Activated naive CD4-positive, alpha-beta T cell (primary cell): ENCODE measurements at places on chromosomes 5 and 9.

DNA sequence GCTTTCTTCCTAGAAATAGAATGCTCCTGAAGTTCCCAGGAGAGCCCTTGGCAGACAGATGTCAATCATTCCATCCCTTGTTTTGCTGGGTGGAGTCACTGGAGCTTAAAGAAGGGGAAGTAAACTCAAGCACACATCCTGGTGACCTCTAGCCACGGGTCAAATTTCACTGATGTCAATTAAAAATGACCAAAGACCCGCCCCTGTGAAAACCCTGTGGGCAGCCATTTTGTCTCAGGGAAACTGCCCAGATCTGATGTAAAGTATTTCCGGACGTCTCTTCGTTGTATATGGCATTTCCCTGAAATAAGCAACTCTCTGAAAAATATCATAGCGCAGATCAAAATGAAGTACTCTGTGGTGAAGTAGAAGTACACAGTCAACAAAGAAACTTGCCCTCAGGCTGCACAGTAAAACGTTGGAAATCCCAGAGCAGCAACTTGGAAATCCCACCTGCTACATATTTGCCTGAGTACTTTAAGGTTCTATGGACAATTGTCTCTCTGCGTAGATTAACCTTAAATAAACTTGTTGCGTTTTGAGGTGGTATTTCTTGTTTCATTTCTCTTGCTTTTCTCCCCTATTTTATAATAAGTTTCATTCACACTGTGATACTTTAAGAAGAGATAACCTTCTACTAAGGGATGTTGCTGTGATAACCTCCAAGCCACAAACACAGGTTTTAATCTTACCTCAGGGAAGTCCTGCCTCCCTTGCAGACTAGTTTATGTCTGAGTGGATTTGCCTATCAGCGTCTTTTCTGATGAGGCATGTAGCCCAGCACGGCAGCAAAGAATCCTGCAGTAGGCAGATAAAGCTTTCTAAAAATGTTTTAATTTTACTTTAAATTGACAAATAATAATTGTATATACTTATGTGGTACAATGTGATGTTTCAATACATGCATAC is 60.9 kb upstream of the PIP5K1B start:
- DNase-seq: no peak

DNA sequence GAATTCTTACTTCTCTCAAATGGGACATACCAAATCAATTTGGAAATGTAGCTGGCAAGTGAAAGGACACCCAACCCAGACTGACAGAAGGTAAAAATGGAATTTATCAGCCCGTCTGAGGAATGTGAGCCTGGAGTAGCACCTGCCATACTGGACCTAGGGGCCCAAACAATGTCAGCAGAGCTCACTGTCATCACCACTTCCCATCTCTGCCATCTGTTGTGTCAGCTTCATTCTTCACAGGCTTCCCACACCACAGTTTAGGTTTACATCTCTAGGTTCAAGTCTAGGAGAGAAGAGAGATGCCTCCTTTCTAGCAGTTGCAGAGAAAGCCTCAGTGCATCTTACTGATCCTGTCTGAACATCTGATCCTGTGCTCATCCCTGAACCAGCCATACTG is 222.4 kb downstream of the DOCK8 start:
- no peak for DNase-seq

DNA sequence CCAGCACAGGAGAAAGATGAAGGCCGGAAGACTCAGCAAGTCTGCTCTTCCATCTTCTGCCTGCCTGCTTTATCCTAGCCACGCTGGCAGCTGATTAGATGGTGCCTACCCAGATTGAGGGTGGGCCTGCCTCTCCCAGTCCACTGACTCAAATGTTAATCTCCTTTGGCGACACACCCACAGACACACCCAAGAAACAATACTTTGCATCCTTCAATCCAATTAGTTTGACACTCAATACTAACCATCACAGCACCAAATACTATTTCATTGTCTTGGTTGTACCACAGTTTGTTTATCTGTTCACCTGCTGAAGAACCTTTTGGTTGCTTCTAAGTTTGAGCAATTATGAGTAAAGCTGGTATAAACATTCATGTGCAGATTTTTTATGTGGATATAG is 23.7 kb downstream of the SMIM32 start:
- no peak for DNase-seq

DNA sequence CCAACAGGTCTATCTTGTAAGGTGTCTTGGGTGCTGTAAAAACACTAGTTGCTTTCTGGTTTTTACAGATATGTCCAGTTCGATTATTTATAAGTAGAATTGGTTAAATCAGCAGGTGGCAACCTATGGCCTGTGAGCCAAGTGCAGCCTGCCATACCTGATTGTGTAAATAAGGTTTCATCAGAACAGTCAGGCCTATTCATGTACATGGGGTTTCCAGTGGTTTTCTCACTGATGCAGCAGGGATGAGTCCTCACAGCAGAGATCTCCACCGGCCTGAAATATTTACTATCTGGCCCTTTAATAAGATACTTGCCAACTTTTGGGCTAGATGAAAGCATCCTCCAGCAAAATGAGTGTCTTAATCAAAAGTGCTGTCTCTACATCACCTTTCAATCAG is 132.9 kb upstream of the ICE1 start:
- no peak for DNase-seq

- no peak for DNase-seq
Observed at GRCh38 chr9:75889977-75890471, 449 bp upstream of the PCSK5 start.

DNA sequence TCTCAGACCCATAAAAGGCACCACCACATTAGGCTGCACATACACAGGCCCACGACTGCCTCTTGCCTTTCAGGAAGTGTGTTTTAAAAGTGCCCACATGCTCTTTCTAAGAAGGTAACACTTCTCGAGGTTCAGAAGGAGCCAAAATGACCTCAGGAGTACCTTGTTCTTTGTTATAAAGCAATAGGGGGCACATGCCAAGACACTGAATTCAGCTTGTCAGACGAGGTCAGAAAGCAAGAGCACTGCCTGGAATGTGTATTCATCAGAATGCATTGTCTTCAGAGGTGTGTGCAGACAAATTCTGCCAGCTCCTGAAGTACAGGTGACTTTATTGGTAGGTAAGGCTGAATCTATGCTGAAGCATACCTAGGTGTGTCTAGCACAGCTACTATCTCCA is 114.5 kb upstream of the IRX1 start:
- DNase-seq: no peak

- DNase-seq: no peak
Observed at GRCh38 chr9:134366223-134367031, 40.2 kb downstream of the RXRA start.

DNA sequence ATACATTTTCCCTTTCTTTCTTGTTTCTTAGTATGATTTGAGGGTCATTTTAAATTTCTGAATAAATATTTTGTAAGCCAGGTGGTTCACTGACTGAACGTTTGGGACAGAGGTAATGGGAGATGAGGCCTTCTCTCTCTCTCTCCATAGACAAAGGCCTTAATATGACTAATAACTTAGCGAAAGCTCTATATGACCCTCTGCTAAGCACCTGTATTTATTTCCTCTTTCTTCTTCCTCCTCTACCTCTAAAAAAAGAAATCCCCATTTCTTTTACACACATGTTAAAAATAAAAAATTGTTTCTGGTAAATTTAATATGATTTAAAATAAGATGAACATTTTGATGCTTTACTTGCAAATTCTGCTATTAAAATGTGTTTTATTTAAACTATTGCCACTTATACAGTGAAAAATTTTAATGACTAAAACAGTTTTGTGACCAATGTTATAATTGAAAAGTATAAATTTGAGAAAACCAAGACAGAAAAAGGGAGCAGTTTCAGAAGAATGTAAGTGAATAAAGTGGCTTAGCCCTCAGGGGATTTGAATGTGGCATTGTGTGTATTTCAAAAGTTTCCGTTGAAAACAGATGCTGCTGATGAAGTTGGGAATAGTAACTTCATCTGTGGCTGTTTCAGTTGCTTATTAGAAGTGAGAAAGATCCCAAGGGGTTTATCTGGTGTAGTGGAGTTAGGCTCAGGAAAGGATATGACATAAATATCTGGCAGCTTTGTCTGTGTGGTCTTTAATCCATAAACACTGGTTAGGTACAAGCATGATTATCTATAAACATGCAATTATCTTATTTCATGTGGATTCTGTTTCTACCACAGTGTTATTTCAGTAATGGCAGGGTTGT is 128.6 kb upstream of the GRHPR start:
- DNase-seq: no peak

DNA sequence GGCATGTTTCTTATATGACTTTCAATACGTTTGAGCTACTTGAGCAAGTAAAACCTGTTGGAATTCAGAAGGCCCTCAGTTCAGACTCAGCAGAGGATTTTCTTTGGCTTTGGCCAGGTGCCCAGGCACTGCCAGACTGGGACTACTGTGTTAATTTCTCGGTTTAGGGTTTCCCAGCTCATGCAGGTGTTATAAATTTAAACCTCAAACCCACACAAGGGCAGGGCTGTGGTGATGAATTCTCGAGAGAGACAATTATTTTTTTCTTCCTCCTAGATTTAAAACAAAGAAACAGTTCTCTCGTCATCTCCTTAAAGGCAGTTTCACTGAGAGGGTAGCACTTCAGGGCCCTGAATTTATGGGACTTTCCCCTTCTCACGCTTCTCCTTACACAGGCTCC is 406.0 kb upstream of the PIK3R1 start:
- no peak for DNase-seq
